ENCODE measurements at places on chromosomes 12 and 14.
A peak's percentile ranks its signal among the peaks of the same experiment; 100 is the strongest.

GRCh38 chr12:34395056-34396005 lies 373.0 kb downstream of the ALG10 start:
- no peak for DNase-seq

GRCh38 chr14:61671082-61671481 lies 24.2 kb upstream of the HIF1A start:
- no peak for DNase-seq

DNA sequence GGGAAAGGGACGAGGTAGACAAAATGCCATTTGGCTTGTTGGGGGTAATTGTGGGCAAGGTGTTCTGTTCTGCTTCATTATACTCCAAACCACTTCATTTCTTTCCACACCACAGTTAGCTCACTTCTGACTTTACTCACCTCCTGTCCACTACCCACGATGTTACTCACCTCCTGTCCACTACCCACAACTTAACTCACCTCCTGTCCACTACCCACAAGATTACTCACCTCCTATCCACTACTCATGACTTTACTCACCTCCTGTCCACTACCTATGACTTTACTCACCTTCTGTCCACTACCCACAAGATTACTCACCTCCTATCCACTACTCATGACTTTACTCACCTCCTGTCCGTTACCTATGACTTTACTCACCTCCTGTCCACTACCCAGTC lies 10.1 kb upstream of the TWF1 start:
- DNase-seq = no peak

GRCh38 chr14:26846388-26846787 lies 248.6 kb upstream of the NOVA1 start:
- no peak for DNase-seq

DNA sequence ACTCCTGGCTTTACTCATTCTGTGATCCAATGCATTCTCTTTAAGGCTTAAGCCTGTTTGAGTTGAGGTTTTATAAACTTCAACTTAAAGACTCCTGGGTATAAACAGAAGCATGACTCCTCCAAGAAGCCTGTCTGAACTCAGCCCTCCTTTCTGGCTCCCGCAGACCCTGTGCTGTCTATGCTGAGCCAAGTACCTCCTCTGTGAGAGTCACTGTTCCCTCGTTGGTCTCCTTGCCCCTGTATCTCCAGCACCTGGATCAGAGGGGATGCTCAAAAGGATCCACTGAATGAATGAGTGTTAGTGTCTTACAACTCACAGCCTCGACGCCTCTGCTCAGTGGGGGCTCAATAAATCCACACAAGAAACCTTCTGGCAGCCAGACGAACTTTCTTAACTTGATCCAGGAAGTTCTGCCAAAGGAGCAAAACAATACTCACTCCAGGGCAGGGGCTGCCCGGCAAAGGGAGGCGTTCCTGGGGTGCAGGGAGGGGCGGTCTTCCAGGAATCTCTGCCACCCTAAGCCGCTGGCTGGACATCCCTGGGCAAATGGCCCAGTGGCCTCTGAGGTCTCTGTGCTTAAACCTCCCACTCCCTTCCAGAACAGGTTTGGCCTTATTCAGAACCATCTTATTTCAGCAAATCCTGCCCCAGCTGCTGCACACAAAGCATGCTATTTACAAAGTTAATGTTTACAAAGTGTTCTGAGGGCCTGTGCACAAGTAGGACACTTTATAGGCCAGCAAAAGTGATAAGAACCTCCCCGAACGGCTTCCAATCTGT lies 32.9 kb downstream of the MAP1LC3B2 start:
- DNase-seq = peak; percentile 17

DNA sequence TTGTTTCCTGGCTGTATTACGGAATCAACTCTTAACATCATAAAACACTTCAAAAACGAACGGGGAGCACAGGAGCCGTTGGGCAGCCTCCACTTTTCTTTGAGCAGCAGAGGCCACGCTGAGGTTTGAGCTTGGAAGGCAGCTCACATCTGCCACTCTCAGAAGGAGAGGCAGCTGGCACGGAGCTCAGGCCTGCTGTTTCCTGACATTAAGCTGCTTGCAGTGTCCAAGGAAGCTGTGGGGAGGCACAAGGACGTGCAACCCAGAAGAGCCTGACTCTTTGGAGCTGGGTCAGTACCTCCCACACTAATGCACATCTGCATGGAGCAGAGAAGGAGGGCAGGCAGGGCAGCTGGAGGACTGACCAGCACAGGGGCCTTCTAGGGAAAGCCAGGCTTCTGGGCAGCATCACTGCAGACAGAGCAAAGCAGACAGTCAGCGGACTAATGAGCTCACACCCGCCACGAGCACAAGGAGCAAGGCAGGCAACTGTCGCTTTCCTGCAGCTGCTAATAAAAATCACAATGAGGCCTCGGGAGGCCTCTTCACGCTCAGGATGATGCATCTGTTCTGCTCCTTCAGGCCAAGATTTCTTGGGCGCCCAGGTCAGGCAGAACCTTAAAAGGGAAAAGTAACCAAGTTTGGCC lies 211.1 kb downstream of the GLT1D1 start:
- DNase-seq = no peak

GRCh38 chr14:93648440-93649168 lies 139.7 kb downstream of the PRIMA1 start:
- DNase-seq = no peak

GRCh38 chr14:69325086-69325485 lies 65.1 kb downstream of the GALNT16 start:
- no peak for DNase-seq

GRCh38 chr12:28540324-28540714 lies 350.1 kb downstream of the CCDC91 start:
- no peak for DNase-seq

GRCh38 chr14:100083706-100084105 lies 18.5 kb downstream of the EVL start:
- no peak for DNase-seq

DNA sequence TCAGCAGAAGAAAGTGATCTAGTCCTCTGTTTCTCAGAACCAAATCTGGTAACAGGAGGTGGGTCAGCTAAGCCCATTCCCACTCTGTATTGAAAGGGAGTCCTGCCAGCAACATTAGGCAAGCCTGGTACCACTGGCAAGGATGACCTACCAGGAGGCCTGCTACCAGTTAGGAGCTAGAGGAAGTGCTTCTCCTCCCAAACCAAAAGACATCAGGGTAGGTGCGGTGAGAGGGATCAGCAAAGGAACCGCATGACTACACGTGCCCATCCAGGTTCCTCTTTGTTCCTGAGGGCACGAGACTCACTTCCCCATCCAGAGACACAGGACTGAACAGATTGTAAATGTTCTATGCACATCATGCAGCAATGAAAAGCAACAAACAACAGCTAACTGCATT lies 2.8 kb downstream of the KLRC4 start:
- DNase-seq = no peak

DNA sequence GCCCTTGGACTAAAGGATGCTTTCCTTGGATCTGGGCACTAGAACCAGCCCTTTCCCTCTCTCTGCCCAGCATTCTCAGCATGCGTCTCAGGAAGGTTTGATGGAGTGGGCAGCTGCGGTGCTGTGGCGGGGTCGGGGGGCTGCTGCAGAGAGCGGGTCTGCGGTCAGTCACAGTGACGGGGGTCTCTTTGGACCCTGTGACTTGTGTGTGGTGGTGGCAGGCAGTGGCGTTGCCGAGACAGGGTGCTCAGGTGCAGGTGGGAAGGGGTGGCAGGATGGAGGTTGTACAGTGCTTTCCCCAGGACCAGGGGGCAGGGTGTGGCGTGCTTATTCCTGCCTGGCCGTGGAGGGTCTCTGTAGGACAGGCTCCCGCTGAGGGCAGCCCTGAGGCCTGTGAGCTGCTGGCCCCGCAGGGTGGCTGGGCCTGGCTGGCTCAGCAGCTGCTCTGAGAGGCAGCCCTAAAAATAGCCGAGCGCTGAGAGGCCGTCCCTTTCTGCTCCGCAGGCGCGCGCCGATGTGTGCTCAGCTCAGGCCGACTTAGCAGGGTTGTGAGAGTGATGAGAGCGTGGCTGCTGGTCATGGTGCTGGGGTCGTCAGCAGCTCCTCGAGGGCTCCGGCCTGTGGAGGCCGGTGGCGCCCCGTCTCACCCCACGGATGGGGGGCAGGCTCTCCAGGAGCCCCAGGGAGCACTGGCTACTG lies 9.7 kb downstream of the PACS2 start:
- no peak for DNase-seq

GRCh38 chr14:97253756-97254155 lies 456.6 kb downstream of the VRK1 start:
- DNase-seq = no peak

GRCh38 chr12:109461049-109461845 lies 15.9 kb downstream of the KCTD10 start:
- no peak for DNase-seq

DNA sequence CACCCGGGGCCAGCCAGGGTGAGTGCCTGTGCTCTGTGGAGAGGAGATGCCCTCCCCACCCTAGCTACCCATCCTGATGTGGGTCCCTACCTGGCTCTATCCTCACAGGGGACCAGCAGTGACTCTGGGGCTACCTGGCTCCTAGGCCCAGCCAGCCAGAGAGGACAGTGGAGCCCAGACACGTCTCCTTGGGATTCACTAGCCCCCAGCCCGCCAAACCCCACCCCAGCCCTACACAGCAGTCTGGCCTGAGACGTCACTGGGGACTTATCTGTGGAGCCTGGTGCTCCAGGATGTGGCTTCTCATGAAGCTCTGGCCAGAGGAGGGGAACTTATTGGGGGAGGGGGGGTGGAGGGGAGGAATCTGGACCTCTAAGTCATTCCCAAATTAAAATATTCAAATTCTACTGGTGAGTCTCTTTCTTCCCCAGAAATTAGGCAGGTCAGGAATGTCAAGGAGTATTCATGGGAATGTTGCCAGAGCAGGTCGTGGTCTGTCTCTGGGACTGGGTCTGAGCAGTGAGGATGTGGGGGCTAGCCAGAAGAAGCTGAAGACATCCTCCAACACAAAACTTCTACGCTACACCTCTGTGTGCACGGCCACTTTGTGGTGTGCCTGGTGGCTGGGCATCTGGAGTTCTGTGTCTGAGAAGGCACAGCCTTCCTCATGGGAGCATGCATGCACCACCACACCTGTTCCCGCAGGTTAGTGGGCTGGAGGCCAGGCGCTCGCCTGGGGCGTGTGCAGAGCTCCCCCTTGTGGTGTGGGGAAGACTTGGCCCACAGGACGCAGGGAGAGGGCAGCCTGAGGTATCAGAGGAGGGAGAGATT lies 2.7 kb downstream of the CMTM5 start:
- DNase-seq = no peak

DNA sequence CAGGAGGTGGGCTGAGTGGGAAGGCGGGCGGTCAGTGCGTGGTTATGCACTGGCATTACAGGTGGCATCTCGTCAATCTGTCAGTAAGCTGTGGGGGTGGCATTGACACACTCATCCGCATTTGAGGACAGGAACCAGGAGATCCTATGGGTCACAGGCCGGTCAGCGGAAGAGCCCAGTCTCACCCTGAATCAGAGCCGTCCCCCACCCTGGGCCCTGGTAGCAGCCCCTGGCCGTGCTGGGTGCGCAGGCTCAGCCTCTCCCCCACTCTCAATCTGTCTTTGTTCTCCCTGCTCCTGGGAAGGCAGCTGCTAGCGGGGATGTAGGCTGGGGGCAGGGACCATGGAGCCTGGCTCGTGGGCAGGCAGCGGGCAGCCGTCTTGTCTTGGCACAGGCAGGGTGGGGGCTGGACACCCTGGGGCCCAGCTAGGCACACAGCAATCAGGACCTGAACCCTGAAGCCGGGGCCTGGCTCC lies 5.1 kb downstream of the INF2 start:
- DNase-seq = peak; percentile 91

DNA sequence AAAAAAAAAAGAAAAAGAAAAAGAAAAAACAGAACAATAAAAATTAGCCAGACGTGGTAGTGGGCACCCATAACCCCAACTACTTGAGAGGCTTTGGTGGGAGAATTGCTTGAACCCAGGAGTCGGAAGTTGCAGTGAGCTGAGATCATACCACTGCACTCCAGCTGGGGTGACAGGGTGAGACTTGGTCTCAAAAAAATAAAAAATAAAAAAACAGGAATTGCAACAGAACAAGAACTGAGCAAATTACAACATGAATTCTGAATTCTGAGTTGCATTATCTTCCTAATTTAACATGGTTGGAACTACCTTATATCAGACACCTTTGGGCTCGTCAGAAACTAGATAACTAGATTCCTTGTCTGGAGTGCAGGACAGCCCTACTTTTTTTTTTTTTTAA lies 53.3 kb upstream of the NR2C1 start:
- DNase-seq = no peak

- DNase-seq = no peak
Measured at GRCh38 chr14:106694638-106695393, 1168.4 kb downstream of the TMEM121 start.

GRCh38 chr12:5864301-5864700 lies 80.8 kb downstream of the ANO2 start:
- DNase-seq = no peak

GRCh38 chr12:110047297-110047940 lies 903 bp downstream of the C12orf76 start:
- no peak for DNase-seq

- no peak for DNase-seq
Measured at GRCh38 chr14:105495101-105495989, 4.3 kb downstream of the TEDC1 start.

- DNase-seq = no peak
Measured at GRCh38 chr14:35535483-35536112, 1.6 kb downstream of the INSM2 start.

- DNase-seq = no peak
Measured at GRCh38 chr12:41983856-41984255, 160.8 kb downstream of the GXYLT1 start.

- DNase-seq = no peak
Measured at GRCh38 chr14:89164168-89165073, 252.6 kb downstream of the FOXN3 start.

DNA sequence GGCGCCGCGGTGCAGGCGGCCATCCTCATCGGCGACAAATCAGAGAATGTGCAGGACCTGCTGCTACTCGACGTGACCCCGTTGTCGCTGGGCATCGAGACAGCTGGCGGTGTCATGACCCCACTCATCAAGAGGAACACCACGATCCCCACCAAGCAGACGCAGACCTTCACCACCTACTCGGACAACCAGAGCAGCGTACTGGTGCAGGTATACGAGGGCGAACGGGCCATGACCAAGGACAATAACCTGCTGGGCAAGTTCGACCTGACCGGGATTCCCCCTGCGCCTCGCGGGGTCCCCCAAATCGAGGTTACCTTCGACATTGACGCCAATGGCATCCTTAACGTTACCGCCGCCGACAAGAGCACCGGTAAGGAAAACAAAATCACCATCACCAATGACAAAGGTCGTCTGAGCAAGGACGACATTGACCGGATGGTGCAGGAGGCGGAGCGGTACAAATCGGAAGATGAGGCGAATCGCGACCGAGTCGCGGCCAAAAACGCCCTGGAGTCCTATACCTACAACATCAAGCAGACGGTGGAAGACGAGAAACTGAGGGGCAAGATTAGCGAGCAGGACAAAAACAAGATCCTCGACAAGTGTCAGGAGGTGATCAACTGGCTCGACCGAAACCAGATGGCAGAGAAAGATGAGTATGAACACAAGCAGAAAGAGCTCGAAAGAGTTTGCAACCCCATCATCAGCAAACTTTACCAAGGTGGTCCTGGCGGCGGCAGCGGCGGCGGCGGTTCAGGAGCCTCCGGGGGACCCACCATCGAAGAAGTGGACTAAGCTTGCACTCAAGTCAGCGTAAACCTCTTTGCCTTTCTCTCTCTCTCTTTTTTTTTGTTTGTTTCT lies 1.7 kb downstream of the HSPA2 start:
- no peak for DNase-seq

- DNase-seq = no peak
Measured at GRCh38 chr12:53714004-53714403, 13.2 kb downstream of the CALCOCO1 start.
